ENCODE measurements at places on chromosomes 6 and 20. TPM values are rescaled to one million over a fixed set of nuclear protein-coding genes. Genes with fewer than 3 reads are reported as not detected.

OARD1 gene
- total RNA-seq = 7.0 TPM

B3GALT4 gene
- total RNA-seq = 10.0 TPM

OXT gene
- total RNA-seq = not detected

SCRT2 gene
- not detected for total RNA-seq

MMP24 gene
- 0.38 TPM for total RNA-seq

KIF13A gene
- 56.0 TPM for total RNA-seq
